Sigmoid colon (tissue), 7 donors: ENCODE measurements at places on chromosomes 7 and 10.

GRCh38 chr7:84538268-84538667 lies 343.7 kb upstream of the SEMA3A start:
- no peak for DNase-seq
- no peaks in the 10 kb centered on the region for H3K36me3 ChIP-seq
- no peak overlapping the region for H3K4me3 ChIP-seq
- peaks cover 19% of the 10 kb centered on the region for H3K4me1 ChIP-seq
- no peaks in the 10 kb centered on the region for H3K27me3 ChIP-seq
- H3K27ac ChIP-seq = peak overlapping the region; percentile 65

DNA sequence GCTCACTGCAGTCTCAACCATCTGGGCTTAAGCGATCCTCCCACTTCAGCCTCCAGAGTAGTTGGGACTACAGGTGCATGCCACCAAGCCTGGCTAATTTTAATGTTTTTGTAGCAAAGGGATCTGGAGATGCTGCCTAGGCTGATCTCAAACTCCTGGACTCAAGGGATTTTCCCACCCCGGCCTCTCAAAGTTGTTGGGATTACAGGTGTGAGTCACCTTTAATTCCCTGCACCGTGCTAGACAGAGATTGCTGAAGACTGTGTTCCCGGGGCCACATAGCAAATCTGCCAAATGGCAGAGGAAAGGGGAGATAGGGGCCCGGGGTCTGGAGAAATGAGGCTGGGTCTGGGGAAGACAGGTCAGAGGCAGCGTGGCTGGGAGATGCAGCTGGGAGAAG lies 20.6 kb upstream of the PSMG3 start:
- H3K4me3 ChIP-seq = no peak overlapping the region
- no peaks in the 10 kb centered on the region for H3K4me1 ChIP-seq
- H3K27ac ChIP-seq = no peak overlapping the region
- H3K36me3 ChIP-seq = no peaks in the 10 kb centered on the region

DNA sequence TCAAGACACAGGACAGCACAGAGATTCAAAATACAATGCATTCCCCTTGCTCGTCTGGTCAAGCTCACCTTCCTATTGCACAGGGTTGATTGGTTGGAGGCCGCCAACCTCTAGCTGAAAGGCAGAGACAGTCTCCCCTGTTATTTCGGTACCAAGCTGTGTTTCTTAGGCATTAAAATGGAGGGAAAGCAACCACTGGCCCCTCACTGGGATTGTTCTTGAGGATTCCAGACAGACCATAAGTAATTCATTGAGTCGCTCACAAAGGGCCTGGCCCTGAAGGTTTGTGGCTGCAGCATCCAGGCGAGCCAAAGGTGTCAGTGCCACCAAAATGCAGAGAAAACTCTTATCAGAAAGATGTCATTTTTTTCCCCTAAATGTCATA lies 81.2 kb downstream of the PARP12 start:
- no peaks in the 10 kb centered on the region for H3K27me3 ChIP-seq
- DNase-seq = no peak
- H3K4me1 ChIP-seq = no peaks in the 10 kb centered on the region
- no peak overlapping the region for H3K27ac ChIP-seq
- H3K36me3 ChIP-seq = no peaks in the 10 kb centered on the region

- H3K4me1 ChIP-seq = no peaks in the 10 kb centered on the region
- no peaks in the 10 kb centered on the region for H3K27me3 ChIP-seq
- DNase-seq = no peak
Observed at GRCh38 chr7:21352540-21353387, 75.1 kb upstream of the SP4 start.

GRCh38 chr10:92789067-92789466 lies 59.3 kb upstream of the EXOC6 start:
- H3K27me3 ChIP-seq = no peaks in the 10 kb centered on the region
- H3K4me3 ChIP-seq = no peak overlapping the region
- DNase-seq = no peak
- H3K27ac ChIP-seq = no peak overlapping the region
- H3K36me3 ChIP-seq = no peaks in the 10 kb centered on the region
- no peaks in the 10 kb centered on the region for H3K4me1 ChIP-seq

GRCh38 chr10:122083478-122084025 lies 94.6 kb downstream of the TACC2 start:
- no peak overlapping the region for H3K27ac ChIP-seq
- no peaks in the 10 kb centered on the region for H3K27me3 ChIP-seq
- H3K4me1 ChIP-seq = peaks cover 15% of the 10 kb centered on the region
- no peak overlapping the region for H3K4me3 ChIP-seq

GRCh38 chr10:109926061-109926745 lies 2.9 kb upstream of the XPNPEP1 start:
- H3K4me1 ChIP-seq = peaks cover 15% of the 10 kb centered on the region
- no peak overlapping the region for H3K27ac ChIP-seq
- no peak overlapping the region for H3K4me3 ChIP-seq
- H3K36me3 ChIP-seq = no peaks in the 10 kb centered on the region
- DNase-seq = no peak

GRCh38 chr7:143960813-143961610 lies 6.4 kb downstream of the OR2F1 start:
- no peaks in the 10 kb centered on the region for H3K4me1 ChIP-seq
- no peaks in the 10 kb centered on the region for H3K27me3 ChIP-seq

DNA sequence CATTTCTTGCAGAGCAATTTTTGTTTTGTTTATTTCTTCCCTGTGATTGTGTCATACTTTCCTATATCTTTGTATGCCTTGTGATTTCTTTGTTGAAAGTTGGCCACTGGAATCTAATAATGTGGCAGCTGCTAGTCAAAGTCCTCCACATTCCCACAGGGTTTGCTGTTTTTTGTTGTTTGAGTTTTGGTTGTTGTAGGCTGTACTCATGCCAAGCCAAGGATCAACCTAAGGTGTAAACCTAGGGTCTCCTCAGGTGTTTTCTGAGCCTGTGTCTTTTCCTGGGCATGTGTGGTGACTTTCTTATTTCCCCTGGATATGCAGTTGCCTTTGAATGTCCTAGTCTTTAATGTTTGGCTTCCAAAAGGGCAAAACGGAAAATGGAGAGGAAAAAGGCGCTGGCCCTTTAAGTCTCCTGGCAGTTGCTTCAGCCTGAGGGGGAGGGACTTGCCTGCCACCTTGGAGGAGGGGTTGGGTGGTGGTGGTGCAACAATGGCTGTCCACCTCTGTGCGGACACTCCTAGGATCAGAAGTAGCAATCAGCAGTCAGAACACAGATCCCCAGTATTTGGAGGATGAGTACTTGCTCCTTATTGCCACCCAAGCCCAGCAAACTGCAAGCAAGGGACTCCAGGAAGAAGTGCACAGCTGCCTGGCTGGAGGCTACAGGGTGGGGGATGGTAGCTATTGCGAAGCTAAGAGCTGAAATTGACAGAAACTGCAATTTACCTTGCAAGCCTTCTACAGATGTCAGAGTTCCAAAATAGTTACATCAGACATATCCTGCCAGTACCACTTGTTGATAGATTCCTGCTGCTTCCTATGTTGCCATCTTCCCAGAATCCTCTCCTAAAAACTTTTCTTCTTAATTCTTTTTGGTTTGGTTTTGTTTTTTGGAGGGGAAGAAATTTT lies 5.6 kb upstream of the ZNF518A start:
- H3K27me3 ChIP-seq = peaks cover 94% of the 10 kb centered on the region
- H3K4me3 ChIP-seq = no peak overlapping the region
- no peak for DNase-seq
- no peaks in the 10 kb centered on the region for H3K4me1 ChIP-seq
- no peaks in the 10 kb centered on the region for H3K36me3 ChIP-seq
- no peak overlapping the region for H3K27ac ChIP-seq

- no peak overlapping the region for H3K4me3 ChIP-seq
- no peak for DNase-seq
- no peaks in the 10 kb centered on the region for H3K27me3 ChIP-seq
Observed at GRCh38 chr10:133309720-133310398, 1.1 kb downstream of the ZNF511 start.

- no peak overlapping the region for H3K27ac ChIP-seq
- no peak for DNase-seq
- H3K27me3 ChIP-seq = no peaks in the 10 kb centered on the region
- no peaks in the 10 kb centered on the region for H3K4me1 ChIP-seq
Observed at GRCh38 chr10:32906595-32906994, 51.4 kb downstream of the ITGB1 start.

DNA sequence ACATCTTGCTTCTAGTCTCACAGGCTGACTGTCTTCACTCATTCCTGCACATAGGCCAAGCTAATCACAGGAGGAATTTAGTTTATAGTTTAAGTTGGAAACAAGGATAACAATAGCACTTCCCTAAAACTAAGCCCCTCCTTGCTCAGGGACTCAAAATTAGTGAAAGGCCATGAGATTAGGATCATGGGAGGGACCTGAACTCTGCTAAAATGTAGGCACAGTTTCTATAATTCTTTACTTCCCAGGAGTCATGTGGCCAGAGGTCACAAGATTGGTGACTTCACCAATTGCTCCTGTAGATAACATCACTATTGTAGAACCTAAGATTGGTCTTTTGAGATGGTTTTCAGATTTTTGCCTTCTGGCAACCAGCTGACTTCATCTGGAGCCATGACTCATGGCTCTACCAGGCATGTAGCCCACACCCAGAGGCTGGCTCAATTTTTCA lies 14.8 kb upstream of the UPP1 start:
- DNase-seq = no peak
- H3K4me1 ChIP-seq = no peaks in the 10 kb centered on the region
- no peaks in the 10 kb centered on the region for H3K27me3 ChIP-seq
- H3K4me3 ChIP-seq = no peak overlapping the region
- no peak overlapping the region for H3K27ac ChIP-seq

DNA sequence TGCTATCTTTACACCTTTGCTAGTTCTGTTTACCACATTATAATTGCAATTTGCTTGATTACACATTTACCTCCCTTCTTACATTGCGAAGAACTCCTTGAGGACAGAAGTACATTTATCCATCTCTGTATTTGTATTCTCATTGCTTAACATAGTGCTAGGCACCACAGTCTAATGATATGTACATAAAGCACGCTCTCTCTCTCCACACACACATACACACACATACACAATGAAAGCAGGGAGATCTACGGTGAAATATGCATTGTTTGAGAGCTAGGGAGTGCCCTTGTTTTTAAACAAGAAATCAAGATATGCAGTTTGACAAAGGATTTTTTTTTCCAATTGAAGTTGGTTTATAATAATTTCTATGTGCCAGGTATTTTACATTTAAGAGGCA lies 148.7 kb downstream of the BMPER start:
- no peaks in the 10 kb centered on the region for H3K4me1 ChIP-seq
- H3K27me3 ChIP-seq = no peaks in the 10 kb centered on the region
- no peak for DNase-seq

DNA sequence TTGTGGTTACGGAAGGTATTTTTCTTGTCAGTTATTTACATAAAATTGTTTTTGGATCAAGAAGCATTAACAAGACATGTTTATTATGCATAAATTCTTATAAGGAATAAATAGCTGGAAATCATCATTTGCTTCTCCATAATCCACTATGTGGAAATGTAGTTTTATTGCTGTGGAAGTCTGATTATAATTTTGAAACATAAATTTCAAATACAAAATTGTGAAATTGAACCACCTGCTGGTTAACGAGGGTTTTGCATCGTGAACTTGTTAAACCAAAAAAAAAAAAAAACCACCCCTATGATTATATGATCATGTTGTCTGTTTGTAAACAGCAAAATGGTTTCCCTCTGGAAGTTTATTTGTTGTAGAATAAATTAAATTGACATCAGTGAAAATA lies 25.9 kb downstream of the ABRAXAS2 start:
- peaks cover 65% of the 10 kb centered on the region for H3K36me3 ChIP-seq
- no peak overlapping the region for H3K4me3 ChIP-seq
- DNase-seq = no peak
- H3K27me3 ChIP-seq = no peaks in the 10 kb centered on the region
- no peaks in the 10 kb centered on the region for H3K4me1 ChIP-seq

DNA sequence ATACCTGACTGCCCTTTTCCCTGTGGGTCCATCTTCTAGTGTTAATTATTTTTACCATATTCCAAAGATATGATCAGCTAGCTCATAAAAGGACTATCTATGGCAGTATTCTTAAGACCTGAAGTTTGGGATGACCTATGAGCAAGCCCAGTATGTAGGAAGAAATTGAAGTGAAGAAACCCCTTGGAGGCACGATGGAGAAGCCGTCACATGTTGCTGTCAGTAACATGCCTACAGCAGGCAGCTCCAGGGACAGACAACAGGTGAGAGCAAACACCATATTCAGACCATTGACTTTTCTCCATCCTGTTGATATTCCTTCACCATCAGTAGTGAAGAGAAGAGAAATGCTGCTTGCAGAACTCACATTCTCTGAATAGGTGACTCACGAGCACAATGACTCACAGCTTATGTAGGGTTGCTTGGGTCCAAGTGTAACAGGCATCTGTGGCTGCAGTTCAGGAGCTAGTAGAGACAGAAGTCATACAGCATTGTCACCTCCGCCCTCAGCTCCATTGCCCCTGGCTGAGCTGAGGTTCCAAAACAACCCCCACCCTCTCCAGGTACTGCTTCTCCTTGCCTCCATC lies 8.4 kb upstream of the LYZL2 start:
- H3K27me3 ChIP-seq = no peaks in the 10 kb centered on the region
- H3K4me1 ChIP-seq = peaks cover 10% of the 10 kb centered on the region
- H3K27ac ChIP-seq = no peak overlapping the region
- no peak for DNase-seq
- H3K4me3 ChIP-seq = no peak overlapping the region

GRCh38 chr7:80740778-80741545 lies 102.5 kb downstream of the CD36 start:
- no peaks in the 10 kb centered on the region for H3K27me3 ChIP-seq
- peaks cover 18% of the 10 kb centered on the region for H3K4me1 ChIP-seq
- no peak for DNase-seq
